EH (cell line): ENCODE measurements at places on chromosomes 12 and 14.

GRCh38 chr12:127083008-127083949 is 1183.7 kb upstream of the TMEM132C start:
- peak; percentile 81 for DNase-seq

DNA sequence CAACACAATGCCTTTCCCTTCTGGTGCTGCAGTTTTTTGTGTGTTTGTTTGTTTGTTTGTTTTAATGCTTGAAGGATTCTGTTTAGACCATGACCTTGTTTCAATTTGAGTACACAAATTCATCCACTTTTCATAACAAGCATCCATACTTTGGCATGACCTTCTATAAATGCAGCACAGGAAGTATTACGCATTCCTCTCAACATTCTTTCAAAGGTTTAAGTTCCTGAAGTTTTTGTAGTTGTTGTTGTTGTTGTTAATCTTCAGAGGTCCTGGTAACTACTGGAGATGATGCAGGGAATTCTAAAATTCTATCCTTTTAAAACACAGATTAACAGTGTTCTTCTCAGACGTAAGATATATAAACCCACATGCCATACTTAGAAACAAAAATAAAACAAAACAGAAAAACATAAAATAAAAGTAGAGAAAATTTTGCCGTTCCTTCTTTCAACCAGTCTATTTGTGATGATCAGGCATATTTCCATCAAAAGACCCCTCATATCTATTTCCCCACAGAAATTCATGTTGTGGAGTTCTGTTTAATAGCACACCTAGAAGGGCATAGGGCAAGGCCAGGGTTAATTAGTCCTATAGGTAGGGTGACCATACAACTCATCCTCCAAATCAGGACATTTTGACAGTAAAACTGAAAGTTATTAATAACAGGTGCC is 529.9 kb downstream of the NOVA1 start:
- no peak for DNase-seq

DNA sequence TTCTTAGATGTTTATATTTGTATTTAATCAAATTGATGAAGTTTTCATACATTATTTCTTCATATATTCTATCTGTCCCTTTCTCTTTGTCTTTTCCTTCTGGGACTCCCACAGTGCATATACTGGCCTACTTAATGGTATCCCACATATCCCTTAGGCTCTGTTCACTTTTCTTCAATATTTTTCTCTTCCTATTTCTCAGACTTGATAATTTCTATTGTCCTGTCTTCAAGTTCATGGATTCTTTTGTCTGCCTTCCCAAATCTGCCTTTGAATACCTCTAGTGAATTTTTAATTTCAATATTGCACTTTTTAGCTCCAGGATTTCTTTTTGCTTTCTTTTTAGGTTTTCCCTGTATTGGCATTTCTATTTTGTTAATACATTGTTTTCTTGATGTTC is 33.4 kb downstream of the IFT81 start:
- no peak for DNase-seq

DNA sequence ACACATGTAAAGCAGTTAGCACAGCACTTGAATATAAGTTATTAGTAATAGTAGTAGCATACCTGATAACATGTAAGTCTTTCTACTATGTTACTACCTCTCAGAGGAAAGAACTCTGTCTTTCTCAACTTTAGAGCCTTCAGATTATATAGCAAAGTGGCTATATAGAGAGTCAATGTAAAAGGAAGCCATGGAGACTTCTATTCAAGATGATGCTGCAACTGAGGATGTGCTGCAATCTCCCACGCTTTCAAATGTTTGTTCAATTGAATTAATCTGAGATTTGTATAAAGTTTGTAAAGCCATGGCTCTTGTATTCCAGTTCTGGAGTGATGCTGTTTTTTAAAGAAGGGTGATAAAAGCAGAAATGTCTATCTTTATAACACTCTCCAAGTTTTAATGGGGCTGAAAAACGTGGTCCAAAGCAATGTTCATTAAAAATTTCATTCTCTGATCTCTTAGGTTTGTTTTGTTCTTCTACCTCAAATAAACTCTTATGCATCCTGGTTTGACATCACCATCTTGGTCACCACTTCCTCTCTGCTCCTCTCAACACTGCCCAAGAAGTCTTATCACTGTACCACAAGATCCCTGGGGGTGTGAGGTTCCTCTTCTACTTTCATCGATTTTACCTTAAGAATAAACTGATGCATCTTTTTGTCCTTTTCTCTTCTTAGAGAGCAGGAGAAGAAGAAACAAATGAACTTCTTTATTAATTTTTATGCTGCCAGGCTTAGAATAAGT is 40.6 kb downstream of the C12orf42 start:
- no peak for DNase-seq

DNA sequence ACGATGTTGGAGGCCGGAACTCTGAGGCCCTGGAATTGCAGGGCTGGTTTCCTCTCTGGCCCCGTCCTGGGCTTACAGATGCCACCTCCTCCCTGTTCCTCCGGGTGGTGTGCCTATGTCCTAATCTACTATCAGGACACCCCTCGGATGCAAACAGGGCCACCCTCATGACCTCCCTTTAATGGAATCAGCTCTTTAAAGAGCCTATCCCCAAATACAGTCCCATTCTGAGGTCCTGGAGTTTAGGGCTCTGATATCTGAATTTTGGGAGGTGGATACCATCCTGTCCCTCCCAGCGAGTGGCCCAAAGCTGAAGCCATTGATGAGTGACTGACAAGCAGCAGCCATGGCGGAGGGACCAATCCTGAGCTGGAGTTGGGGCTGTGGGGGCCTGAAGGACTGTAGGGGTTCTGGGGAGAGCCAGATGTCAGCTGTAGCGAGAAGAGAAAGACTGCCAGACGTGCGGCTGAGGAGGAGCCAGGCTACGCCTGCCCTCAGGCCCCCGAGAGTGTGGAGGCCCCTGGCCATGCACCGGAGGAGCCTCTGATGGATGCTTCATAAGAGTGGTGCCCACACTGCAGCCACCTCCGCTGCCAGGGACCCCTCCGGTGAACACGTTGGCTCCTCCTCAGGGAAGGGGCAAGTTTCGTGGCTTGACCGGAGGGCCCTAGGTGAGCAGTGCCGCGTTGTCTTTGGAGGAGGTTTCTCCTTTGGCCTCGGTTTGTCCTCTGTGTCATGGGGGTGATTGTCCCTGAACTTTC is 100.2 kb downstream of the KIF26A start:
- DNase-seq = no peak

GRCh38 chr14:93923626-93924025 is 3.5 kb upstream of the FAM181A start:
- no peak for DNase-seq

- DNase-seq = no peak
Measured at GRCh38 chr12:115407036-115407435, 723.1 kb upstream of the TBX3 start.

DNA sequence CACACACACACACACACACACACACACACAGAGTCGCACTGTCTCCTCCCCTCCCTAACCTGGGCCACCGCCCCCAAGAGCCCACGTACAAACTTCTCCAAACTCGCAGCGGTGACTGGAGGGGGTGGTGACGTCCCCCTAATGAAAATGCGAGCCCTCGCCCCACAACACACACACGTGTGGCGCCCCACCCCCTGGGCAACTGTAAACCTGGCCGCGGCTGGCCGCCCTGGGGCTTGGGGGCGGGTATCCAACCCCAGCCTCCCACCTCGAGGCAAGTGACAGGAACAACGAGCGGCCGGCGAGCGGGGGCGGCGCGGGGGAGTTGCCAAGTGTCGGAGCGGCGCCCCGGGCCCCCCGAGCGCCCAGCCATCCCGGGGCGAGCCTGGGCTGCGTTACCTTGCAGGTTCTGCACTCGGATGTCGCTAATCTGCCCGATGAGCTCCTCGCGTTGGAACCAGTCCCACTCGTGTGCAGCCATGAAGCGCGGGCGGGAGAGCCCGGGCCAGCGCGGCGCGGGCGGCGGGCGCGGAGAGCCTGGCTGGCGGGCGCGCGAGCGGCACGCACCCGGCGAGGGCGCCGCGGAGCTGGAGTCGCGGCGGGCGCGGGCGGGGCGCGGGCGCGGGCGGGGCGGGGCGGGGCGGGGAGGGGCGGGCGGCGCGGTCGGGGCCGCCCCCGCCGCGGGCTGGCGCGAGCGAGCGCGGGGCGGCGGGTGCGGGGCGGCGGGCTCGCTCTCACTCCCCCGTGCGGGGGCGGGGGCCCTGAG is at the start of gene CLMN:
Gene CLMN (minus strand): TSS at position 597 of the 766 bp plus-strand sequence. CDS start 116 bp downstream, at position 481.
- peak; percentile 27 for DNase-seq

DNA sequence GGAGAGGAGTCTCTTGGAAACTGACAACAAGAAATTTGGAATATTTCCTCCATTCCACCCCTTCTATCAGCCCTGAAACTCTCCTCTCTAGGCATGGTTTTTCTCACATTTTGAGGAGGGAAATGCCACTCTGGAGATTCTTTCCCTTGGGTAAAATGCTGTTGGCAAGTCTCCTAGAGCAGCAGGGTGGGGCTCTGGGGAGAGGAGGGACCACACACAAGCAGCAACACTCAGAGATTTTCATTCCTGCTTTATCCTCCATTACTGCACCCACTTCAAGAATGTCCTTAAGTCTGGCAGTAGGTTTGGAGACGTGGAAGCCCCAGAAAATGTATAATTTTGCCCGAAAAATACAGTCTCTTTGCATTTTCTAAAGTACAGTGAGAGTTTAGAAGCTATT is 130.8 kb upstream of the FLRT2 start:
- DNase-seq = peak; percentile 35

- DNase-seq = peak; percentile 9
Measured at GRCh38 chr12:25962932-25963525, 4.5 kb downstream of the RASSF8 start.

GRCh38 chr14:100320157-100320856 is 2.8 kb upstream of the SLC25A47 start:
- DNase-seq = no peak

- no peak for DNase-seq
Measured at GRCh38 chr12:64767495-64767894, 8.3 kb upstream of the GNS start.

DNA sequence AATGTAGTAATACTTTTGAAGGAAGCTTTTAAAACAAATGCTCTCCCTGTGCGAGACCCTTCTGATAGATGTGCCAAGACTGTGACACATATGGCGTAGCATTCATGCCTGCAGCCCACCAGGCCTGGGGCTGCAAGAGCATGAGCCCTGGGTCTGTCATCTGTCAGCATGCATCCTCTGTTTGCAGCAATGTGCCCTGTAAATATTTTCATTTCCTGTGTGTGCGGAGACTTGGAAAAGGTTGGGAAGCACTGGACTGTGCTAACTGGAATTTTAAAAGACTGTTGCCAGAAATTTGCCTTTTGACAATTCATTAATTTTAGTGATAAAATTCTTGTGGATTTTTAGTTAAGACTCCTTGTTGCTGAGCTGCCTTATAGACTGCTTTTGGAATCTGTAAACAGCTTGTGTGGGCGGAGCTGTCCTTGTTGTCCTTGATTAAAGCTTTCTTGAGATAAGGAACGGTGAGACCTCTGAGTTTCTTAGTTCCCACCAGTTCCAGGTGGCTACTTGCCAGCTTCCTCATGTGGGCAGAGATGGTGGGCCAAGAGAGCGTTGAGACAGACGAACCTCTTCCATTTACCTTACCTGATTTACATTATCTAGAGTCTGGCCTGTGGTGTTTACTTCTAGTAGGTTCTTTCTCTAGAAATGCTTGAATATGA is 23.4 kb downstream of the MARK3 start:
- DNase-seq = no peak
